Right kidney (tissue), 9 donors: ENCODE measurements at places on chromosomes 11 and 22.
A peak's percentile ranks its signal among the peaks of the same experiment; 100 is the strongest.

DNA sequence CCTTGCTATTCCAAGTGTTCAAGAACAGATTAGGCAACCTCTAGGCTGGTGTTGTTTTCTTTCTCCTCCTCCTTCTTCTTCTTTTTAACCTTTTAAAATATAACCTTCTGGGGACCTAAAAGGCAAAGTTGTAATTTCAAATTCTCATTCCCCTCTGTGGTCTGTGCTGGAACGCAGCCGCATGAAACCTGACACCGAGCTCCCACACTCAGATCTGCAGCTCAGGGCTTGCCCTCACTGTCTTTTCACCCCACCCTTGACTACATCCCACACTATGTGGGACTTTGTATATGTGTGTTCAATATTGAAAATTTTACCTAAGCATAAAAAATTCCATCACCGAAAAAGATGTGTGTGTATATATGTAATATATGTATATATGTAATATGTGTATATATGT is 62.0 kb upstream of the ARHGAP42 start:
- no peak for DNase-seq

DNA sequence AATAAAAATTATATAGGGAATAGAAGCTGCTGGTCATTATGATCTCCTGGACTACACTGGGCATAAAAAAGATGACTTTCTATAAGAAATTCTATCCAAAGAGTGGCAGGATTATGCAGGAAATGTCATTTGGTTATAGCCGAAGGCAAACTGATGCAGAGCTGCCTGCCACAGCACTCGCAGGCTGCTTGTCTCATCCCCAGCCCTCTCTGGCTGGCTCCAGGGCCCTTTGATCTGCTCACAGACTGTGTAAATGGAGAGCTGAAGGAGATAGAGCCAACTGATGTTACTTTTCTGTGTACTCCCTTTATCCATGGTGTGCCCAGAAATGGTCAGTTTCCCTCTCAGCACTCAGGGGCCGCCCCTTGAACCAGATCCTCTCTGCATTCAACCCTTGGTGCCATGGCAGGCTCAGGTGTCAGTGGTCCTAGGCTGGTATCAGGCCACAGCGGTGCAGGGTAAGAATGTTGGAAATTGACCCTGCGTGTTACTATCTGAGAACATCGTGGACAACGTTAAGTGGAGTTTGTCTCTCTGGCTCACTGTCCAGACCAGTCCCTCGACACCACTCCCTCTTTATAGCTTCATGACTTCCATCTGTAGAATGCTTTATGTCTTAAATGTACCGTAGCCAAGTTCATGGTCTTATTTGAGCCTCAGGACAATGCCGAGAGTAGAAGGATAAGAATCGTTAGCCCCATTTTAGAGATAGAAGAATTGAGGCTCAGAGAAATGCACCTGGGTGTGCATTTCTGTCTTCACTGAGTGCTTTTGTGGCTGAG is 27.8 kb downstream of the TEAD1 start:
- DNase-seq: no peak

DNA sequence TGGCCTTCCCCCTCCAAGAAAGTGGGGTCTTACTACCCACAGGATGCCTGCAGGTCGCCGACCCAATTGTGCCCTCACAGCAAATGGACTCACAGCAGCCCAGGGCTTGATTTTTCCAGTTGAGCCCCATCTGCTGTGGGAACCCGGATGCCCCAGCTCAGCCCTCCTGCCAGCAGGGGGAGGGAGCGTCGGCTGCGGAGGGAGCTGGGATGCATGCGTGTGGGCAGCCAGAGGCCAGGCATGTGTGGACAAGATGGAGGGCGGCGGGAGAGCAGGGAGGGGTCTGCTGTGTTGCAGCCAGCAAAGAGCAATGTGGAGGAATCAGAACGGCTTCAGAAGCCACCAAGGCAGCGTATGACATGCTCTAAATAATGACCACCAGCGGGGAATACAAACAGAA is 41.0 kb upstream of the EIF3D start:
- peak; percentile 11 for DNase-seq

- no peak for DNase-seq
These were observed 211.4 kb downstream of the AASDHPPT start for GRCh38 chr11:106288822-106289387.

DNA sequence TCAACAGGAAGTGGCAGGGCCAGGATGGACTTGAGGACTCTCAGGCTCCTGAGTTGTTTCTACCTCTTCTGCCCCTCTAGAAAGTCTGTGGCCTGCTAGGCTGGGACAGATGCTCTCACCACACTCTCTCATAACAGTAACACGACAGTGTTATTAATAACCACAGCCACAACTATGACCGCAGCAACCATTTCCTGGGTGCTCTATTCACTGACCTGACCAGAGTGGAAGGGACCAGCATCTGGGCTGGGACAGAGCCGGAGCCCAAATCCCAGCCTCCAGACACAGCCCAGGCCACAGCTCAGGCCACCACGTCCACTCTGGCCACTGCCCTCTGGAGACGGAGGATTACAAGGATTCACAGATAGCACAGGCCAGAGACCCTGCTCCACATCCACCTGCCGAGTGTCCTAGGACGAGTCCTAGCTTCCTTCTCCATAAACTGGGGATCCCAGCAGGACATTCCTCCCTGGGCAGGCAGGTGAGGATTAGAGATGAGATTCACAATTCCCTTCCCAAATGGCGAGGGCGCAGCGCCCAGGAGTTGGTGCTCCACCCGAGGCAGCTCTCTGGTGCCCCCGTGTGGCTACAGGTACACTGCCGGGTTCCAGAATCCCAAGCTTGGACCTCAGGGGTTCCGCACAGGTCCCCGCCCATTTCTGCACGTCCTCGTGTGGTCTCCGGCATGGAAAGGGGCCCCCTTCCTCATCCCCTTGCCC is 7.1 kb downstream of the PNPLA5 start:
- peak; percentile 41 for DNase-seq

- no peak for DNase-seq
These were observed 1457.0 kb downstream of the BRD1 start for GRCh38 chr22:48370508-48371325.

DNA sequence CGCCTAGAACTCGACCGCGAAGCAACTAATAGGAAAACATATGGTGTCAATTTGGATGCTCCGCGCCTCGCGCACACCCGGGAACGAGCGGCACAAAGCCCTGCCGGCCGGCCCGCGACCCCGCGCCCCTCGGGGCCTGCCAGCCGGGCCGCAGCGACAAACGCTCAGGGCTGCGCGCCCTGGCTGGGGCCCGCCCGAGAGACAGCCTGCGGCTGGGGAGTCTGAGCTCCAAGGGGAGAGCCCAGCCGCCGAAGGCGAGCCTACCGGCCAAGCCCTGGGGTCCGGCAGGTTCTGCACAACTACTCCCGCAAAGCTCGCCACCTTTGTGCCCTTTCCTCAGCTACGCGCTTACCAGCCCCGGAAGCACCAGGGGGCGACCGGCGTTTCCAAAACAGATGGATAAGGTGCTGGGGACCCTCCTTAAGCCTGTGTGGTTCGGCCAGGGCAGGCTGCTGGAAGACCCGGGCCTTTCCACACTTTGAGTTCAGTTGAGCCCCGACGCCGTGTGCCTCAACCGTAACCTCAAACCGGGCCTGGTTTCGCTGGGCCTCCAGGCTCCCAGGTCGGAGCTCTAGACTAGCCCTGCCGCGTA is 6.0 kb downstream of the PAX6 start:
- peak; percentile 60 for DNase-seq

DNA sequence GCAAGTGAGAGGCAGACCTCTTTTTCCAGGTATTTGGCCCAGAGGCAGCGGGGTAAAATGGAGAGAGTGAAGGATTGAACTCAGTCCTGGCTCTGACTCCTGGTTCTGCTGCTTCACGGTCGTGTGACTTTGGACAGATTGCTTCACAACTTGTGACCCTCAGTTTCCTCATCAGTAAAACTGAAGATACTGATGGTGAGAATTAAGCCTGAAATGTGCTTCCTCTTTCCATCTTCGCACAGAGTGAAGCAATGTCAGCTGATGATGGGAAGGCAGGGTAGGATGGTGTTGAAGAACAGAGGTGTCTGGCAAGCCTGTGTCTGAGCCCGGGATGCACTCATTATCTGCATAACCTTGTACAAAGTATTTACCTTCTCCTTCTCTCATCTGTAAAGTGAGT is 59.0 kb downstream of the UBASH3B start:
- DNase-seq: no peak

DNA sequence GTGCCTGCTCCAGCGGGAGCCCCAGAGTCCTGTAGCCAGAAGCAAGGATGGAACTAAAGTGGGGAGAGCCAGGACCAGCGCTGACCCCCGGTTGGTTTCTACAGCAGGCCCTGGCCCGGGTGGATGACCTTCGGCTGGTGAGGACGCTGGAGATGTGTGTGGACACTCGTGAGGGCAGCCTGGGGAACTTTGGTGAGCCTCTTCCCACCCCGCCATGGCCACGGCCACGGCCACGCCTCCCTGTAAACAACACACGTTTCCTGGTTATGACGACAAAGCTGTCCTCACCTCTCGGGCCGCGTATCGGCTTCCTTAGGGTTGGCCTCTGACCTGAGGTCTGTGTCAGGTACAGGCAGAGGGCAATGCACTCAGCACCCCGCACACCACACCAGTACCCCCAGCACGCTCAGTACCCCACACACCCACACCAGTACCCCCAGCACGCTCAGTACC is 4.1 kb downstream of the LRRC56 start:
- no peak for DNase-seq

DNA sequence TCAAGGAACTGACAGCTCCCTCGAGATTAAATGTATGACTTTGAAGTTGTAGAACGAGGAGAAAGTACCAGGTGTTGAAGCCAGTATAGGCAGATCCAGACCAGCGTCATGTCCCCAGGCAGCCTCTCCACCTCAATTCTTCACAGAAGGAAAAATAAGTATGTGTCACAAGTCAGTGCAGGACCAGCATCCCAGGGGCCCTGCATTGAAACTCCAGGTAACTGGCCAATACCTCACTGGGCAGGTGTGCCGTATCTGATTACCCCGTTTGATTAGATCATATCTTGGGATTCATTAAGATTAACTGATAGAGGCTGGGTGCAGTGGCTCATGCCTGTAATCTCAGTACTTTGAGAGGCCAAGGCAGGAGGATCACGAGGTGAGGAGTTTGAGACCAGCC is 466.7 kb upstream of the B3GAT1 start:
- DNase-seq: no peak

DNA sequence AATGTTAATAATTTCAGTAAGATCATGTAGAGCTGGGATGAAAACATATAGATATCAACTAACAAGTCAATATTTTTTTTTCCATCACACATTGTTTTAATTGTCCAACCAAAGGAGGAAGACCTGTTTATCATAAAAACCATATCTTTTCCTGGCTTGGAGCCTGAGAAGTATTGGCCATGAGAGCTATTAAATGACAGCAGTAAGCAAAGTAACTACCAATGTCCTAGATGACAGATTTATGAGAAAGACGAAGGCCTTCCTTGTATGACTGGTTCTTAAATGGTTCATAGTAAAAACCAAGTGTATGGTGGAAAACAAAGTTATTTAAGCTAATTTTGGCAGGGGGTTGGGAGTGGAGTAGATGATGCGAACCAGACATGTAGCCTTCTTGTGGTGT is 1147.1 kb upstream of the TENM4 start:
- DNase-seq: no peak

- no peak for DNase-seq
These were observed 5.6 kb downstream of the NECTIN1 start for GRCh38 chr11:119723243-119723951.

GRCh38 chr11:12547953-12548650 is 126.1 kb upstream of the TEAD1 start:
- no peak for DNase-seq

GRCh38 chr22:46918197-46918596 is 155.7 kb downstream of the TBC1D22A start:
- no peak for DNase-seq

GRCh38 chr11:116432301-116432700 is 340.5 kb downstream of the BUD13 start:
- no peak for DNase-seq

GRCh38 chr22:40220316-40221054 is 42.8 kb downstream of the TNRC6B start:
- no peak for DNase-seq

DNA sequence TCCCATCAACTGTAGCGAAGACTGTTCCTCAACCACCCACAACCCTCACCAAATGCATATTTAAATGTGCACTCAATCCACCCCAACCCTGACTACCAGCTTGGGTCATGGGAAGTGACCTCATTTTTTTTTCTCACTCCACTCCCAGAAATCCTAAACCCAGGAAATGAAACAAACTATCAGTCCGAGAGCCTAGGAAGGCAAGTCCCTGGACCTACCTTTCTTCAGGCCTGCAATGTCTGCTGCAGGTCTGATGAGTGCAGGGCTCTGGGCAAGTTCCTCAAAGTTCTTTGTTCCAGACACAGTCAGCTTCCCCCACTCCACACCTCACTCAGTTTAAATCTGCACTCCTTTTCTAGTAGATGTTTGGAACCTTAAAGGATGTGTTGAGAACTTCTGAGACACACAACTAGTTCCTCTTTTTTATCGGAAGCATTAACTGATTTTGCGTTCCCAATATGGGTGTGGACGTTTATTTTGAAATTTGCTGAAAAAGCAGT is at the start of gene MS4A4E:
Gene MS4A4E (minus strand): TSS at position 398 of the 500 bp plus-strand sequence. CDS start 13,082 bp downstream, outside the sequence.
- DNase-seq: no peak

- DNase-seq: no peak
These were observed 13.0 kb downstream of the TFIP11 start for GRCh38 chr22:26499188-26499703.

GRCh38 chr11:131685906-131686305 is 315.5 kb downstream of the NTM start:
- DNase-seq: no peak

GRCh38 chr22:18108187-18108586 is 2.4 kb upstream of the TUBA8 start:
- DNase-seq: no peak

DNA sequence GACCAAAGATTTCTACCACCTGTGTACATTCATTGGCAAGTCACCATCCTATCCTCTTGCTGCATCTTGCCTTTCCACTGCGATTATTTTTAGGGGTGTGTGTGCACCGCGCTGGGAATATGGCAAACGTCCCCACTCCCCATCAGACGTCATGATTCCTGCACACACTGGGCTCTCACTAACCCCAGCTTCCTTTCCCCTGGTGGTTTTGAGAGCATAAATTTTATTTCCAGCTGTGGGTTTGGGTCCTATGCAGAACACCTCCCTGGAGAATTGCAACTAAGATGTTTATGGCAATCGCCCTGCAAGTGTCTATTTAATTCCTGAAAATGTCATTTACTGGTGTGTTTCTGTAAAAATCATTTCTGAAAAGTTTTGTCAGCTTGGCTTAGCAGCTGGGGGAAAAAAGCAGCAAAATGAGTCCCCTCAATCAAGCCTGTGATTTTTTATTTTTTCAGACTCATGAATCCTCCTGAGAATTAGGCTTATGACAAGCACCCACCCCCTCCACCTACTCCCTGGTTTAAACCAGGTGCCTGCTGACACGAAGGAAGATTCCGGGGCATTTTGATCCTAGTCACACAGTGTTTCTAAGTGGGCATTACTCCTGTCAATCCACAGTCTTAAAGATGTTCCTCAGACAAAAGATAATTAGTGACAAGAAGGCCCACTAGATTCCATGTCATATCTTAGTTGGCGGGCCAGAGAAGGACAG is 23.8 kb downstream of the UPB1 start:
- DNase-seq: no peak

DNA sequence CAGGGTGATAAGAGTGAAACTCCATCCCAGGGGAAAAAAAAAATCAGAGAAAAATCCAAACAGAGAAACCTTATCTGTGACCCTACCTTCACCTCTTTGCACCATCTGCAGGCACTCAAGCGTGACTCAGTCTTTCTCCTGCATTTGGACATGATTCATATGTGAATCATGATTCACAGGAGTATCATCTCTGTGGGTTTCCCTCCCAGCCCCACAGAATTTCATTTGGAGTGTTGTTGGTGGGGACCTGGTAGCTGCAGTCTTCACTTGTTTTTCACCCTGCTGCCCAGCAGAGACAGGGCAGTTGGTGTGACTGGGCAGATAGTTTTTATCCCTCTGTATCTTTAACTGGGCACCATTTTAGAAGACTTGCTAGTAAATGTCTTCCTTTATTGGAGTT is 75.7 kb downstream of the DEPDC5 start:
- no peak for DNase-seq
